Activated B cell treated with CpG ODN at 0.5 μM for 24 hours (primary cell): ENCODE measurements at places on chromosomes 11 and 22.

DNA sequence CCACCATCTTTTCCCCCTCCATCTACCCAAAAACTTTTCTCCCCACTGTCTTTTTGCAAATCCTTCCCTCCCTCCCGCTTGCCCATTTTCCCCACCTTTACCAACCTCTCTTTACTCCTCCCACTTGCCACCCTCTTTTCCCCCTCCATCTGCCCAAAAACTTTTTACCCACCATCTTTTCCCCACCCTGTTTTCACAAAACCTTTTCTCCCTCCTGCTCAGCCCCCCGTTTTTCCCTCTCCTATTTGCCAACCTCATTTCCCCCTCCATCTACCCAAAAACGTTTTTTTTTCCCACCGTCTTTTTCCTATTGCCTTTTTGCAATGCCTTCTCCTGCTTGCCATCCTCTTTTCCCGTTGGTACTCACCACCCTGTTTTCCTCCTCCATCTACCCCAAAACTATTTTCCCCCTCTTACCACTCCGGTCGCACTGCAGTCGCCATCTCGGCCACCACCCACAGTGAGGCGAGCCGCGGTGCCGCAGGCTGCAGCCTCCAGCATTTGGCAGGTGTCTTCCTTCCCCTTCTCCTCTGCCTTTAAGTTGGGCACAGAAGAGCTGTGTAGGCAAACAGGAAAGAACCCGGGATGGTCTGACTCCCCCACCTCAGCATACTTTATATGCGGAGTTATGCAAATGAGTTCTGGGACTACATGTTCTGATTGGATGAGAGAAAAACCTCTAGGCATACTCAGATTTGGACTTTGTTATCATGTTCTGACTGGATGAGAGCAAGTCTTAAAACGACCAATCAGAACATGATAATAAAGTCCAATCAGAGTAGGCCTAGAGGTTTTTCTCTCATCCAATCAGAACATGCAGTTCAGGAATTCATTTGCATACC lies 121.2 kb upstream of the VPREB1 start:
- DNase-seq = no peak
- no peak overlapping the region for H3K27ac ChIP-seq
- H3K4me1 ChIP-seq = peaks cover 21% of the 10 kb centered on the region
- H3K27me3 ChIP-seq = no peaks in the 10 kb centered on the region

DNA sequence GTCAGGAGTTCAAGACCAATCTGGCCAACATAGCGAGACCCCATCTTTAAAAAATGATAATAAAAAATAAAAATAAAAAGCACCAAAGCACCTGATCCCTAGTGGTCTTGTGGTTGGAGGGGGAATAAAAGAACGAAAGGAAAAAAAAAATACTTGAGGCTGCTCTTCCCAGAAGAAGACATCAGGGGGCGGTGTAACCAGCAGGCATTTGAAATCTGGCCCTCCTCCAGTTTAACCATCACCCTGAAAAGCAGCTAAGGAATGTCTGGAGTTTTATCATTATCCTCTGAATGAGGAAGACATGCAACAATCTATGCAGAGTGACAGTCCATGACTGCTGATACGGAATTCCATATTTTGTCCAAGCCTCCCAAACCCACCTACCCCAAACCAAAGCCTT lies 5.6 kb upstream of the KCTD17 start:
- H3K27me3 ChIP-seq = peaks cover 3% of the 10 kb centered on the region
- H3K4me1 ChIP-seq = peaks cover 12% of the 10 kb centered on the region
- no peak overlapping the region for H3K4me3 ChIP-seq
- no peak overlapping the region for H3K27ac ChIP-seq
- H3K36me3 ChIP-seq = no peaks in the 10 kb centered on the region

- H3K4me3 ChIP-seq = no peak overlapping the region
- H3K36me3 ChIP-seq = no peaks in the 10 kb centered on the region
- H3K4me1 ChIP-seq = peaks cover 3% of the 10 kb centered on the region
- peaks cover 43% of the 10 kb centered on the region for H3K27me3 ChIP-seq
- H3K27ac ChIP-seq = no peak overlapping the region
- no peak for DNase-seq
These were observed 103.1 kb downstream of the PDE2A start for GRCh38 chr11:72570893-72571661.

DNA sequence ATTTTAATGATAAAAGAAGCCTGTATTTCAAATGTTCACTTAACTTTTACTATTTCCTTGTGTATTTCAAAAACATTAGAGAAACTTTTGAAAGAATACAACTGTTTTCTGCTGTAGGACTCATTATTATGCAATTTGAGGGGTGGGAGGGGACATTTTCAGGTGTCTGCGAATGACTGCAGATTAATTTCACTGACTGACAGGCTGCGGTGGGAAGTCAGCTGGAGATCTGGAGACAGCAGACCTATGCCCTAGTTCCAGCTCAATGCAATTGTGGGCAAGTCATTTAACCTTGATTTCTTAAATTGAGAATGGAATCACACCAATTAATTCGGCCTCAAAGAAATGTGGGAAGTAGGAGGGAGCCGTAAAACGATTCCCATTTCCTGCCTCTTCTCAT lies 128.7 kb downstream of the ARL14EP start:
- H3K36me3 ChIP-seq = no peaks in the 10 kb centered on the region
- H3K27ac ChIP-seq = no peak overlapping the region
- no peaks in the 10 kb centered on the region for H3K27me3 ChIP-seq
- no peaks in the 10 kb centered on the region for H3K4me1 ChIP-seq

DNA sequence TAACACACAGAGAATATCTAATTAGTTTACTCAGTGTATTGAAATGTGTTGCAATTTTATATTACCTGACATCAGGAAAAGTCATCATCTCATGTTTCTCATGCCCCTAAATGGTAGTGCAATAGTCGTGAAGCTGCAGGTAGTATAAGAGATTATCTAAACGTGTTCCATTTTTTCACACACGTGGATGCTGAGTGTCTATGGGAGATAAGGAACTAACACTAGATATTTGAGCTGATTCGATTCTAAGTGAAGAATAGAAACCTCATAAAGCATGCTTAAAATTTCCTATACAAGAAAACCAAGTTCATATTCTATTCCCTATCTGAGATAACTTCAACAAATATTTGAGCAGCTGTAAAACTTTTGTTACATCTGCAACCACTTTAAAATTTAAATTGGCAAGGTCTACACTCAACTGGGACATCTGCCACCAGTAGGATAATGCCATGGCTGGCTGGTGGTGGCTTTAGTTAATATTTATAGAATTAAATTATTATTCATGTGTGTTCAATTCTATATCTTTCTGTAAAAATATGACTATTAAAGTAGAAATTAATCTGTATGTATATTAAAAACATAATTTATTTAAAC lies 388.8 kb downstream of the LUZP2 start:
- DNase-seq = no peak
- no peaks in the 10 kb centered on the region for H3K27me3 ChIP-seq
- no peak overlapping the region for H3K27ac ChIP-seq
- H3K4me1 ChIP-seq = no peaks in the 10 kb centered on the region
- no peak overlapping the region for H3K4me3 ChIP-seq

DNA sequence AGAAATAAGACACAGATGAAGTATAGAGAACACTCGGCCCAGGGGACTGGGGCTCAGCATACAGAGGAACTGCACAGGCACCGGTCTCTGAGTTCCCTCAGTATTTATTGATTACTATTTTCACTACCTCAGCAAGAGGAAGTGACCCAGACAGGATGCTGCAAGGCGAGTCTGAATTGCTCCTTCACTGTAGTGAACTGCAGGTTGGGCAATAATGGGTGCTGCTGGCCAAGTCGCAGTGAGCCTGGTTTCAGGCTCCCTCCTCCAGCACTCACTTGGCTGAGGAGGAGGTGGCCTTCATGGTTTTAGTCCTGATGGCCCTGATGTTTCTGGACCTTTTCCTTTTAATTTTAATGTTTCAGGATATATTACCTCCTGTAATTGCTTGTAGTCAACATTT lies 10.4 kb downstream of the OR52K2 start:
- no peaks in the 10 kb centered on the region for H3K36me3 ChIP-seq

DNA sequence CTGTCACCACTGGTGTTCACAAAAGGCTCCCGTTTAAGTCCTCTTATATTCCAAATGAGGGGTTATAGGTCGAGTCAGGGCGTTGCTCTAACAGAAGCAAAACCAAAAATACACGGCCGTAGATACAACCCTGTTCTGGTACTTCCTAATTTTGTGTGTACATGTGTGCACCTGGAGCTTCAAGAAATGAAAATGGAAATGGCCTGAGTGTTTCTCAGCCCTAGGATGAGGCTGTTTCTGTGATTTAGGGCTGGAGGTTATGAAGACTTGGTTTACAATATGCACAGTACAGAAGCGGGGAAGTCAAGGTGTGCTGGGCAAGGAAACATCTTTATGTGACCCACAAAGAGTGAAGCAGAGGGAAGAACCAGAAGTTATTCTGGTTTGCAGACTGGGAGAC lies 110.4 kb upstream of the OR4B1 start:
- H3K27ac ChIP-seq = peak overlapping the region; percentile 63
- H3K36me3 ChIP-seq = no peaks in the 10 kb centered on the region
- DNase-seq = no peak
- no peaks in the 10 kb centered on the region for H3K27me3 ChIP-seq

- no peak overlapping the region for H3K4me3 ChIP-seq
- peaks cover 2% of the 10 kb centered on the region for H3K36me3 ChIP-seq
- no peak overlapping the region for H3K27ac ChIP-seq
- DNase-seq = no peak
These were observed 101.5 kb upstream of the NNMT start for GRCh38 chr11:114194702-114195101.
